ENCODE measurements at places on chromosomes 11 and 22. TPM values are rescaled to one million over a fixed set of nuclear protein-coding genes. Genes with fewer than 3 reads are reported as not detected.

Gene C11orf52
- not detected for total RNA-seq

Gene PTPRCAP
- total RNA-seq, result 0.24 TPM

Gene CD3G
- total RNA-seq, result not detected

Gene ELMOD1
- 0.33 TPM for total RNA-seq

Gene OR52N4
- not detected for total RNA-seq

Gene GNG3
- not detected for total RNA-seq

Gene CYTH4
- total RNA-seq, result 1.0 TPM

Gene MPZL3
- total RNA-seq, result 0.29 TPM

Gene PAX6
- 1.5 TPM for total RNA-seq

Gene NAA40
- 17.6 TPM for total RNA-seq

Gene ACR
- not detected for total RNA-seq

Gene OOSP2
- total RNA-seq, result not detected

Gene INPP5J
- total RNA-seq, result 0.78 TPM

Gene OR5AS1
- not detected for total RNA-seq

Gene AGBL2
- total RNA-seq, result 1.7 TPM

Gene RIMBP3C
- 0.18 TPM for total RNA-seq

Gene RAG2
- not detected for total RNA-seq

Gene CENPM
- total RNA-seq, result 37.5 TPM

Gene KCNJ5
- total RNA-seq, result 0.02 TPM

Gene LAYN
- total RNA-seq, result 6.5 TPM

Gene OR5B21
- total RNA-seq, result not detected

Gene IL17REL
- total RNA-seq, result not detected

Gene BCL2L13
- total RNA-seq, result 36.4 TPM

Gene NRXN2
- 0.23 TPM for total RNA-seq

Gene CASP5
- total RNA-seq, result not detected

Gene F2
- total RNA-seq, result 3.2 TPM
